Right lobe of liver (tissue), 6 donors: ENCODE measurements at places on chromosomes 2 and 18. TPM values are rescaled to one million over a fixed set of nuclear protein-coding genes. Genes with fewer than 3 reads are reported as not detected.
A peak's percentile ranks its signal among the peaks of the same experiment; 100 is the strongest.

DNA sequence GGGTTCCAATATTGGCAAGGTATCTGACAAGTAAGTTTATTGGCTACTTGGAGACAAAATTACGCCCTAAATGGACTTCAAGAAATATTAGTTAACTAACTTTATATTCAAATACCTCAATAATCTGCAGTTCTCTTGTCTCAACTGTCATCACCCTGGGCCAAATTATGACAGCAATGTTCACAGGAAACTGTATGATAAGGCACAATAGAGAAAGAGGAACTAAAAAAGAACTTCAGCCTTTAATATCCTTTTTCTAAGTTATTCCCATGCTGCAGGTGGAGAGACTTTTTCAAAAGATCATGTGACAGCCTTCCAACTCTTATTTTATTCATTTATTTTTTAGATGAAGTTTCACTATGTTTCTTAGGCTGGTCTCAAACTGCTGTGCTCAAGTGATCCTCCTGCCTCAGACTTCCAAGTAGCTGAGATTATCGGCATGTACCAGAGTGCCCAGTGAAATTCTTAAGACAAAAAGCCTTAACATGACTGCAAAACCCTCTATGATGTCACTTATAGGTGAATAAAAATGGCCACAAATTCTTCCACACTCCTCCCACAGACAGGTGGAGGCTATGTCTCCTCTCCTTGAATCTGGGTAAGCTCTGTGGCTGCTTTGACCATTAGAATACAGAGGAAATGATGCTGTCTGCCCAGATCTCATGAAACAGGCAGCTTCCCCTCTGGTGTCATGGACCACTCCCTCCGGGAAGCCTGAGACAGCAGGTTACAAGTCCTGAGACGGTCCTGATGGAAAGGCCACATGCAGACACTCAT, 211.0 kb downstream of the TGIF1 start:
- DNase-seq: no peak
- no peaks in the 10 kb centered on the region for H3K27me3 ChIP-seq
- no peaks in the 10 kb centered on the region for H3K4me1 ChIP-seq
- H3K4me3 ChIP-seq: no peak overlapping the region
- no peaks in the 10 kb centered on the region for H3K36me3 ChIP-seq

- peaks cover 13% of the 10 kb centered on the region for H3K36me3 ChIP-seq
- no peak for DNase-seq
- no peaks in the 10 kb centered on the region for H3K27me3 ChIP-seq
- no peak overlapping the region for H3K27ac ChIP-seq
- no peaks in the 10 kb centered on the region for H3K4me1 ChIP-seq
Observed at GRCh38 chr2:97751752-97752151, 38.4 kb downstream of the ZAP70 start.

DNA sequence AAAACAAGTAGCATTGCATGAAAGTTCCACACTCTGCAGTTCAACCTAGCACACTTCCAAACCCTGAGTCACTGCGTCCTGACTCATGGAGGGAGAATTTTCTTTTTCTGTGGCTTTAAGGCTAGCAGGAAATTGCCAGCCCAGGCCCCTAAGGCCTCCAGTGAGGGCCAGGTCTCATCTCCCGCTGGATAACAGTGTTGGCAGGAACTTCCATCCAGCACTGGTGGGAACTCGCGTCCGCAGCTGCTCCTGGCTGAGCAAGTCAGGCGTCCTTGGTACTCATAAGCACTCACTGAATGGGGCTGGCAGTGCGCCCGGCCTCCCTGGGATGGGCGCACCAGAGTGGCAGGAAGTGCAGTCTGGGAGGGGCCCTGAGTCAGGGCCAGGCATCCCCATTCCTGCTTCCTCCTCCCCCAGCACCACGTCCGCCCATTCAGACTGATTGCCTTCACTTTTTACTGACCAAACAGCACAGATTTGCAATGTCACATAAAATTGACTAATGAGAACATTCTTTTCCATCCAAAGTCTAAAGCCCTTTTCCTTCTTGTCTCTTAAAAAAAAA, 14.3 kb downstream of the MALL start:
- DNase-seq: peak; percentile 82
- no peaks in the 10 kb centered on the region for H3K4me1 ChIP-seq
- no peaks in the 10 kb centered on the region for H3K36me3 ChIP-seq
- H3K4me3 ChIP-seq: no peak overlapping the region

- H3K27me3 ChIP-seq: no peaks in the 10 kb centered on the region
- peaks cover 22% of the 10 kb centered on the region for H3K4me1 ChIP-seq
- no peak for DNase-seq
- H3K36me3 ChIP-seq: peaks cover 6% of the 10 kb centered on the region
Observed at GRCh38 chr2:38682008-38682575, 16.2 kb downstream of the GALM start.

DNA sequence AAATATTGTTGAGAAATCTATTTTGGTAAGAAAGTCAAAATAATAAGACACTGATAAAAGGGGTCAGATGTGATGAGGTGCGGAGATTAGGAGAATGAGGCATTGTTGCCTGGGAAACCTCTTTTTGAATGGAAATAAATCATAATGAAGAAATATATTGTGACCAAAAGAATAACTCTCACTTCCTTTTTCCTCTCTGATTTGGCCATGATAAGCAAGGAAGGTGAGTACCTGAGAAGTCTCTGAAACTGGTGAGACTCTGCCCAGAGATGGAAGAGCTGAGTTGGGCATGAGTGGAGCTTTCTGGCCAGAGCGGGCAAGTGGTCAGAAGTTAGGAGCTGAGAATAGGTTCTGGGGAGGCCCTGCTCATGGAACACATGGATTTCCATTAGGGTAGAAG, 11.8 kb downstream of the LAMA3 start:
- no peaks in the 10 kb centered on the region for H3K36me3 ChIP-seq
- no peaks in the 10 kb centered on the region for H3K4me1 ChIP-seq
- H3K27me3 ChIP-seq: no peaks in the 10 kb centered on the region
- no peak overlapping the region for H3K27ac ChIP-seq
- no peak for DNase-seq
- no peak overlapping the region for H3K4me3 ChIP-seq

DNA sequence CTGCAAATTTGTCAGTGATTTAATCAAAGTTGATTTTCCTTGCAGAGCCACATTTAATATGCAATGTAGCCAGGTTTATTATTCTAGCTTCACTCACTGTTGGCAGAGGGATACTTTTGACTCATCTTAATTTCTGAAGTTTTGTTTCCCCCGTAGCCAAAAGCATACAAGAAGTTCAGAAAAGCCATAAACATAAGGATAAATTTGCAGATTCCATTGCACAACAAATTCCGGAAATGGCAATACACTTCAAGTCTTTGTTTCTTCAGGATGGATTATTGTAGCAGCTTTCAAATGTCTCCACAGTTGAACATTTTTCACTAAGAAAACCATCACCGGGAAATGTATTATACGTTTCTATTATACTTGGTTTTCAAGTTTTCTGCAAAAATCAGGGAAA, 88.0 kb upstream of the ZCCHC2 start:
- no peaks in the 10 kb centered on the region for H3K27me3 ChIP-seq
- H3K27ac ChIP-seq: no peak overlapping the region
- no peaks in the 10 kb centered on the region for H3K36me3 ChIP-seq
- no peak overlapping the region for H3K4me3 ChIP-seq

- H3K27me3 ChIP-seq: no peaks in the 10 kb centered on the region
- no peaks in the 10 kb centered on the region for H3K4me1 ChIP-seq
- H3K36me3 ChIP-seq: no peaks in the 10 kb centered on the region
Observed at GRCh38 chr2:70523996-70524965, 29.3 kb downstream of the TGFA start.

DNA sequence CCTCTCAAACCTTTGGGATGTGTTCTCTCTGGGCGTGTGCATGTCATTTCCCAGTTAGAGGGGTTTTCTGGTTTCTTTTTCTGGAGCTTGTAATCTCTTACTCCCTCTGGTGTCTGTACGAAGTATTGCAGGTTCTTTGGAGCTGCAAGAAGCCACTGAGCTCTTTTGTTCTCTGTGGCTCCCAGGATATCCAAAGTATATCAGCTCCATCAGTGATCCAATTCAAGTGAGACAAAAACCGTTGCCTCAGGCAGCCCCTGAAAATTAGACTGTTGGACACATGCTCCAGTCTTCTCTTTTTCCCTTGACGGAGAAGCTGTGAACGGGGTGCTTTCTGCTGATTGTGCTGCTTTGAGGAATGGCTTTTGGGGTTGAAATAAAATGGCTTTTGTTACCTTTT, 59.0 kb upstream of the LDLRAD4 start:
- H3K4me3 ChIP-seq: no peak overlapping the region
- no peak overlapping the region for H3K27ac ChIP-seq

- no peak overlapping the region for H3K4me3 ChIP-seq
- H3K36me3 ChIP-seq: no peaks in the 10 kb centered on the region
- H3K27ac ChIP-seq: no peak overlapping the region
- H3K4me1 ChIP-seq: no peaks in the 10 kb centered on the region
Observed at GRCh38 chr18:65498605-65499004, 252.2 kb upstream of the CDH7 start.

- no peaks in the 10 kb centered on the region for H3K36me3 ChIP-seq
- no peak overlapping the region for H3K4me3 ChIP-seq
- DNase-seq: no peak
- no peaks in the 10 kb centered on the region for H3K4me1 ChIP-seq
Observed at GRCh38 chr2:55887351-55887750, 36.2 kb downstream of the EFEMP1 start.

DNA sequence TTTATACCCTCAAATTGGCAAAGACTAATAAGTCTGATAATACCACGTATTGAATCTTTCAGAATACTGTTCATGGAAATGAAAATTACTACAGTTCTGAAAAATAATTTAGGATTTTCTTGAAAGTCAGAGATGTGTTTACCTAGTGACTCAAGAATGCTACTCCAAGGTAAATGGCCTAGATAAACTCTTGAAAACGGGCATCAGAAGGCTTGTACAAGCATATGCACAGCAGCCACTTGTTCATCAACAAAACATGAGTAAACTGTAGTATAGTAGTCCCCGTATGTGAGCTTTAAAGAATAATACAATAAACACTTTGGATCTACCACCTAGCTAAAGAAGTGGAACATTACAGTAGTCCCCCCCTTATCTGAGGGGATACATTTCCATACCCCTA, 157.5 kb downstream of the THADA start:
- no peaks in the 10 kb centered on the region for H3K36me3 ChIP-seq
- peaks cover 12% of the 10 kb centered on the region for H3K4me1 ChIP-seq
- H3K4me3 ChIP-seq: no peak overlapping the region

DNA sequence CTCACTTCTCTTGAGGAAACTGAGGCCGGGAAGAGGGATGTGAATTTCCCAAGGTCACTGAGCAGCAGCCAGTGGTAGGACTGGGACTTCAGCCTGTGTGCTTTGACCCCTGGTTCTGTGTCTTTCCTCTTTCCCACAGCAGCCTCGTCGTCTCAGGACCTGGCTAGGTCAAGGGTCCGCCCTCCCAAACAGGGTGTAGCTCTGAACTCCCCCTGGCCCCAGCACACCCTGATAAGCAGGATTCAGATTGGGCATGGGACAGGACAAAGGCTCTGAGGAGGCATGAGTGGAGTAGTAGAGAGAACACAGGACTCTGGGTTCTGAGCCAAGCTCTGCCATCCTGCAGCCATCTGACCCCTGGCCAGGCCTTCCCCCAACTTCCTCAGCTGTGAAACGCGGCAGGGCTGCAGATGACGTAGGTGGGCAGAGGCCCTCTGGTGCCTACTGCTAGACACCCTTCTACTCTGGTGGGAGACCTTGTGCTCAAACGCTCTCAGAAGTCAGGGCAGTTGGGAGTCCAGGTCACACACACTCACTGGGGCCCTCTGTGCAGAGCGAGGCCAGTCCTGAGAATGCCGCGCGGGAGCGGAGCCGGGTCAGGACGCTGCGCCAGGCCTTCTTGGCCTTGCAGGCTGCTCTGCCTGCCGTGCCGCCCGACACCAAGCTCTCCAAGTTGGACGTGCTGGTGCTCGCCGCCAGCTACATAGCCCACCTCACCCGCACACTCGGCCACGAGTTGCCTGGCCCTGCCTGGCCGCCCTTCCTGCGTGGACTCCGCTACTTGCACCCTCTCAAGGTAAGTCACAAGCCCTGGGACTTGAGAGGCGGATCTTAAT, 984 bp downstream of the TCF23 start:
- DNase-seq: no peak
- H3K4me3 ChIP-seq: no peak overlapping the region
- H3K4me1 ChIP-seq: no peaks in the 10 kb centered on the region
- H3K36me3 ChIP-seq: no peaks in the 10 kb centered on the region
- H3K27me3 ChIP-seq: no peaks in the 10 kb centered on the region

GRCh38 chr2:114683251-114683650, 240.8 kb downstream of the DPP10 start:
- H3K36me3 ChIP-seq: no peaks in the 10 kb centered on the region
- no peak for DNase-seq
- no peaks in the 10 kb centered on the region for H3K4me1 ChIP-seq
- no peak overlapping the region for H3K4me3 ChIP-seq

DNA sequence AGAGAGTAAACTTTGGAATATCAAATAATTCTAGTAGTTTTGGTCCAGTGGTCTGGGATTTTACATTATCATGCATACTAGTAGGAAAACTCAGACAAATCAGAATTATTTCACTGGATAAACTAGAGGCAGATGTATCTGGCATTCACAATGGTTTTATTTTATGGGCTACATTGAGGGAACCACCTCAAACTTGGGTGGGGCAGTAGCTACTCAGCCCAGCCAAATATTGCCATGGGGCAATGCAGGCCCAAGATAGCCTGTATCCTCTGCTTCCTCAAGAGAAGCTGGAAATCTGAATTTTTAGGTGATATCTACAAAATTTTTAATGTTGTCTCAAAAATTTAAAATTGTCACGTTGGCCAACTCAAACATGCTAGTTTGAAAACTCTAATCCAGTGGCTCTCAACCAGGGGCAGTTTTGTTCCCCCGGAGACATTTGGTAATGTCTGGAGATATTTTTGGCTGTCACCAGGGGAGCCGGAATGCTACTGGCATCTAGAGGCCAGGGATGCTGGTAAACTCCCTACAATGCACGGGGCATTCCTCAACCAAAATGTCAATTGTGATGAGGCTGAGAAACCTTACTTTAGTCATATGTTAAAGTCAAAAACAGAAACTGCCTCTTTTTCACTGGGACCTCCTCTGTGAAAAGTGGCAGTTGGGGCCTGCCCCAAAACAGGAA, 172.8 kb upstream of the SPRED2 start:
- no peaks in the 10 kb centered on the region for H3K36me3 ChIP-seq
- H3K4me1 ChIP-seq: no peaks in the 10 kb centered on the region
- DNase-seq: no peak
- no peaks in the 10 kb centered on the region for H3K27me3 ChIP-seq
- no peak overlapping the region for H3K4me3 ChIP-seq

CDH2 gene
- 35.9 TPM for total RNA-seq

LINC00305 gene
- total RNA-seq: not detected

LRRTM1 gene
- total RNA-seq: not detected

MAP3K2 gene
- total RNA-seq: 36.8 TPM

FLACC1 gene
- 0.86 TPM for total RNA-seq
